ENCODE measurements at places on chromosomes 5 and 9. TPM values are rescaled to one million over a fixed set of nuclear protein-coding genes. Genes with fewer than 3 reads are reported as not detected.

Gene IFNA2
- total RNA-seq = not detected

Gene ISL1
- not detected for total RNA-seq

Gene NIPSNAP3A
- 17.3 TPM for total RNA-seq

Gene SPATA31A6
- not detected for total RNA-seq

Gene PURA
- total RNA-seq = 24.6 TPM

Gene HAND1
- 37.8 TPM for total RNA-seq

Gene ANXA2R
- 1.2 TPM for total RNA-seq

Gene OR1J2
- not detected for total RNA-seq

Gene IL4
- not detected for total RNA-seq

Gene RASGRF2
- total RNA-seq = 6.5 TPM

Gene SERF1A
- total RNA-seq = 1.5 TPM

Gene TMC1
- not detected for total RNA-seq

Gene AK8
- total RNA-seq = 0.42 TPM

Gene SLC25A2
- not detected for total RNA-seq

Gene CYLC2
- not detected for total RNA-seq

Gene CNTFR
- 3.3 TPM for total RNA-seq

Gene EIF4EBP3
- total RNA-seq = 18.2 TPM

Gene CDC25C
- total RNA-seq = not detected

Gene DCTN4
- 43.5 TPM for total RNA-seq

Gene DNAJC18
- 10.5 TPM for total RNA-seq

Gene MEIKIN
- not detected for total RNA-seq

Gene PCDHB13
- 1.7 TPM for total RNA-seq

Gene STPG3
- total RNA-seq = 0.69 TPM

Gene LEAP2
- total RNA-seq = 0.89 TPM

Gene NANS
- total RNA-seq = 35.9 TPM

Gene TMEM161B
- total RNA-seq = 11.1 TPM

Gene LTC4S
- 7.1 TPM for total RNA-seq

Gene CDH6
- total RNA-seq = 2.6 TPM

Gene SLC6A19
- total RNA-seq = not detected

Gene PAEP
- total RNA-seq = not detected

Gene DCANP1
- not detected for total RNA-seq

Gene INSL6
- not detected for total RNA-seq

Gene GAS1
- 19.7 TPM for total RNA-seq

Gene PCDHGA10
- 5.3 TPM for total RNA-seq

Gene TSTD2
- 25.9 TPM for total RNA-seq

Gene RC3H2
- total RNA-seq = 35.9 TPM

Gene PNPLA7
- total RNA-seq = 10.7 TPM

Gene SLC1A3
- total RNA-seq = 105 TPM

Gene MARCOL
- total RNA-seq = not detected

Gene DMRT3
- not detected for total RNA-seq

Gene LCN1
- not detected for total RNA-seq

Gene ZNF300
- total RNA-seq = 0.69 TPM

Gene F2RL1
- 1.1 TPM for total RNA-seq

Gene MARVELD2
- total RNA-seq = 1.8 TPM

Gene TERT
- not detected for total RNA-seq

Gene PHF24
- 0.10 TPM for total RNA-seq

Gene PCDHGA3
- 12.1 TPM for total RNA-seq

Gene PCA3
- not detected for total RNA-seq

Gene FGF10
- total RNA-seq = 0.59 TPM

Gene ENTPD2
- total RNA-seq = 2.1 TPM

Gene ORM2
- not detected for total RNA-seq

Gene NUTM2F
- not detected for total RNA-seq

Gene AJM1
- total RNA-seq = 9.1 TPM

Gene FBXL7
- 21.6 TPM for total RNA-seq

Gene HMMR
- 0.72 TPM for total RNA-seq

Gene WDR55
- total RNA-seq = 12.1 TPM

Gene FBP2
- not detected for total RNA-seq

Data from left ventricle myocardium superior (tissue), 1 donor.